ENCODE measurements at places on chromosomes 2 and 18. TPM values are rescaled to one million over a fixed set of nuclear protein-coding genes. Genes with fewer than 3 reads are reported as not detected.

The PDE11A gene
- total RNA-seq, result 0.28 TPM

The ACMSD gene
- not detected for total RNA-seq

- no peak for DNase-seq
Measured at GRCh38 chr2:239780236-239780994, 244.7 kb downstream of the NDUFA10 start.

DNA sequence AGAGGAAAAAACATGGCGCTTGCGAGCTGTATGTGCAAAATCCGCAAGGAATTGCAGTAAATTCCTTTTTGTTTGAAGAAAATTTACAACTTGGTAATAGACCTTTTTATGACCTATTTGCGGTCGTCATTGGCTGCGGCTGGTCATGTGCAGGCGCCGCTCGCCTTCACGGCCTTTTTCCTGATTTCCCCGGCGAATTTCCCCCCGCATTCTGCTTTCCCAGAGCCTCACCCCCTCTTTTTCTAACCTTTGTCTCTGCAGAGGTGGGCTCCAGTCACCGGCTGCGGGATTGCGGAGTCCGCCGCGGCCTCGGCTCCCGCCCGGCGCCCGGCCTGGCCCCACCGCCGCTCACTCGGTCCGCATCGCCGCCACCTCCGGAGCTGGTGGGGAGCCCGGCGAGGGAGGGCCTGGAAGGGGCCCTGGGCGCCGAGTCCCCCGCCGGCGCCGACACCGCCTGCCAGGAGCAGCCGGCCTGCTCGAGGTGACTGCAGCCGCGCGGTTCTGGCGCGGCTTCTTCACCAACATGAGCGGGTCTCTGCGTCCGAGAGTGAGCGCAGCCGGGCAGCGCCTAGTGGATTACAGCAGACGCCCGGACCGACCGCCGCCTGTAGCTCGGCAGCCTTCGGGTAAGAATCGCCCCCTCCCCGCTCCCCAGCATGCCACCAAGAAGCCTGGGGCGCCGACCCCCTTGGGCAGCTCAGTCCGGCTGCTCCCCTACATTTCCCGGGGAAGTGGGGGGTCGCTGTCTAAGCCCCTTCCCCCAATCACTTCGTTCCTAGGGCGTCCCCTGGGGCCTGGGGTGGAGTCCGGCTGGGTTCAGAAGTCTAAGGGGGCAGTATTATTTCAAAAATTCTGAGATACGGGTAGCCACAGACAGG is 7.1 kb downstream of the HOXD8 start:
- DNase-seq, result no peak

Data from thoracic aorta (tissue), 2 donors.